ENCODE measurements at places on chromosomes 4 and X. TPM values are rescaled to one million over a fixed set of nuclear protein-coding genes. Genes with fewer than 3 reads are reported as not detected.

DIPK2B gene
- total RNA-seq, result not detected

EDNRA gene
- total RNA-seq, result 0.86 TPM

XAGE1B gene
- total RNA-seq, result not detected

MXRA5 gene
- total RNA-seq, result 79.1 TPM

SORCS2 gene
- 4.3 TPM for total RNA-seq

GTPBP6 gene
- 32.4 TPM for total RNA-seq

SHISA3 gene
- total RNA-seq, result not detected

All from GM23248 (cell line).